ENCODE measurements at places on chromosomes 1 and 21.

DNA sequence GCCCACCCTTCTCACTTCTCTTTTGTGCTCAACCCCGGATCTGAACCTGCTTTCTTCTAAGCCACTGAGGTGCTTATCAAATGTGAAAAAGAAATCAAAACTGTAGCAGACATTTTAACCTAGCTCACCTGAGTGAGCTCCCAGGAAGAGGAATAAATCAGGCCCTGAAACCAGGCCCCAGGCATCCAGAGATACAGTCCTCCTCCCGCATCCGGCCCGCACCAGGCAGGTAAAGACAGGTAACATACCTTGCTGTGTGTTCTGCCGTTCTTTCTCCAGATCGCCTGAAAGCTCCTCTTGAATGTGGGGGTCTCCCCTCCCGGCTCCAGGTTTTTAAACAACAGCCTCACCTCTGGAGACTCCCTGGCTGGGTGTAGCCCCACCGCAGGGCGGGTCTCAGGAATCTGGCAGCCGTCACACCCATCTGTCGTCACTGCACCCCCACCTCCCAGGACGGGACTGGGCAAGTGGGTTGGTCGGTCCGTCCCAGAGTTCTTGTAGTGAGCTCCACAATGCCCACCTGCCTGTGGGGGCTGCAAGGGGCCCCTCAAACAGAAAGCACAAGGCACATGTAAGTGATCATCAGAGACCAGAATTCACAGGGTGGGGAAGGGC lies at the start of gene LAMB3:
LAMB3 (minus strand) TSS at position 305 of the 615 bp plus-strand sequence. CDS start 1,481 bp downstream, outside the sequence.
- no peak for DNase-seq

- DNase-seq = no peak
These were observed 189.4 kb downstream of the PBX1 start for GRCh38 chr1:164748253-164748899.

- no peak for DNase-seq
These were observed 15.9 kb downstream of the BMP8A start for GRCh38 chr1:39507230-39507928.

DNA sequence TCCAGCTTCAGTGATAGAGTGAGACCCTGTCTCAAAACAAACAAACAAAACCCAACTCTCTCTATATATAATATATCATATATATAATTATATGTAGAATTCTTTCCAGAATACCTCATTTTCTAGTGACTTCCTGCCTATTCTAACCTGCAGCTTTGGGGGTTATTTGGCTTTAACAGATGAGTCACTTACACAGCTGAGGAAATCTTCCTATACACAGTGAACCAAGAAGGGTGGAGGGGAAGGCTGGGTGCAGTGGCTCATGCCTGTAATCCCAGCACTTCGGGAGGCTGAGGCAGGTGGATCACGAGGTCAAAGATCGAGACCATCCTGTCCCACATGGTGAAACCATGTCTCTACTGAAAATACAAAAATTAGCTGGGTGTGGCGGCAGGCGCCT lies 9.2 kb downstream of the RAB29 start:
- DNase-seq = no peak

GRCh38 chr1:29425631-29426030 lies 189.3 kb downstream of the PTPRU start:
- no peak for DNase-seq

DNA sequence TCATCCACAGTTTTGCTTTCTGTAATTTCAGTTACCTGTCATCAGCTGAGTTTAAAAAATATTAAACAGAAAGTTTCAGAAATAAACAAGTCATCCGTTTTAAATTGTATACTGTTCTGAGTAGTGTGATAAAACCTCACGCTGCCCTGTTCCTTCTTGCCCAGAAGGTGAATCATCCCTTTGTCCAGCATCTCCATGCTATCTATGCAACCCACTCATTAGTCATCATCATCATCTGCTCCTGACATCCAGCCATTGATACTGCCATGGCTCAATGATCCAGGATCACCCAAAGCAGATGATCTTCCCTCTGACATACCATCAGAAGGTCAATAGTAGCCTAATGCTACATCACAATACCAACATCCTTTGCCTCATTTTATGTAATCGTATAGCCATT lies 198.3 kb downstream of the SLC44A5 start:
- DNase-seq = no peak

GRCh38 chr1:29299446-29299845 lies 63.1 kb downstream of the PTPRU start:
- DNase-seq = no peak

- no peak for DNase-seq
These were observed 15.7 kb downstream of the HSD11B1 start for GRCh38 chr1:209720326-209720725.

DNA sequence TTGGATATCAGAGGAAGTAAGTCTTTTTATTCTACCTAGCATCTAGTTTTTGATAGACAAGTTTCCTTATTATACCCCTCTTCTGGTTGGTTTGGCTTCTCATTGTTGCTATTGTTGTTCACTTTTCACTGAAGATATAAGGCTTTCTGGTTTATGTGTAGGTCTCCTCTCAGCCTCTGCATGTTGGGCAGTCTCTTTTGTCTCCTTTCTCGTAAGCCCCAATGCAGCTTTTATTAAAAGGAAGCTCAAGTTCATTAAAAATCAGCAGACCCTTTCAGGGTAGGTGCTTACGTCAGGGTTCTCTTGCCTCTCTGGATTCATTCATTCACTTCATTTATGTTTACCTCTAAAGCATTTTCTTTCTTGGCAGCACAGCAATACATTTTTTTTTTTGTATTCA lies 4.8 kb upstream of the DHX9 start:
- DNase-seq = no peak

DNA sequence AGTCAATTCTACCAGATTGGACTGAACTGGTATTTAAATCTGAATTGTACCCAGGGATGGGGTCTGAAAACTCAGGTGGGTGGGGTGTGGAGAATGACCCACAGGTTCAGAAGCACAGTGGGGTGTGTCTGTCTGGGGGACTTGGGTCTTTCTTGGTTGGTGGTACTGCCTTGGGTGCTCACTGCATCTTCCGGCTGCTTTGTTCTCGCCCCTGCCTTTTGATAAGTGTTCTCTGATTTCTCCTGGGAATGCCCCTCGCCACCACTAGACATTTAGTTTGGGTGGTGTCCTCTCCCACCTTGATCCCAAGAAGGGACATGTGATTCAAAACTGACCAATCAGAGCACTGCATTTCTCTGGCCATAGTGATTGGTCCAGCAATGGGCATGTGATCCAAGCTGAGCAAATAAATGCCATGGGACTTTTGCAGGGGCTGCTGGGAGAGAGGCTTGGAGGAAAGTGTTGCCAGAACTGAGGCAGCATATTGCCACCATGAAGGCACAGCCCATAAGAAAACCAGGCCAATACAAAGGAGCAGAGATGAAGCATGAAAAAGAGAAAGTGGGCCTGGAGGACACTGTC lies 270.5 kb downstream of the NPHP4 start:
- DNase-seq = no peak

DNA sequence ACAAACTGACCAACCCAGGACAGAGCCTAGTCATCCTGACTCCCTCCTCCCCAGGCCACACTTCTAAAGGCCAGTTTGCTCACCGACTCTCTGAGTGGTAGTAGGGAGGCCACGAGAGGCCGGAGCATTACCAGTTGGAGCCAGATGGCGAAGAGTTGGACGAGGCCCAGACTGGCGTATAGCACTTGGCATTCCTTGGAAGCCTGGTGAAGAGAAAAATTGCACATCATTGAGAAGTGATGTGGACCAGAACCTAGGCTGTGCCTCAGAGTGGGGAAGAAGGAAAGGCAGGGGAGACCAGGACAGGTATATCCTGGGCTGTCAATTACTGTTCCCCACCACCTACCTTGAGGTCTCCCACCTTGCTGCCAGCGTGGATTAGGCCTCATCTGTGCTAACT lies 12.2 kb downstream of the PABPC4 start:
- DNase-seq = no peak

DNA sequence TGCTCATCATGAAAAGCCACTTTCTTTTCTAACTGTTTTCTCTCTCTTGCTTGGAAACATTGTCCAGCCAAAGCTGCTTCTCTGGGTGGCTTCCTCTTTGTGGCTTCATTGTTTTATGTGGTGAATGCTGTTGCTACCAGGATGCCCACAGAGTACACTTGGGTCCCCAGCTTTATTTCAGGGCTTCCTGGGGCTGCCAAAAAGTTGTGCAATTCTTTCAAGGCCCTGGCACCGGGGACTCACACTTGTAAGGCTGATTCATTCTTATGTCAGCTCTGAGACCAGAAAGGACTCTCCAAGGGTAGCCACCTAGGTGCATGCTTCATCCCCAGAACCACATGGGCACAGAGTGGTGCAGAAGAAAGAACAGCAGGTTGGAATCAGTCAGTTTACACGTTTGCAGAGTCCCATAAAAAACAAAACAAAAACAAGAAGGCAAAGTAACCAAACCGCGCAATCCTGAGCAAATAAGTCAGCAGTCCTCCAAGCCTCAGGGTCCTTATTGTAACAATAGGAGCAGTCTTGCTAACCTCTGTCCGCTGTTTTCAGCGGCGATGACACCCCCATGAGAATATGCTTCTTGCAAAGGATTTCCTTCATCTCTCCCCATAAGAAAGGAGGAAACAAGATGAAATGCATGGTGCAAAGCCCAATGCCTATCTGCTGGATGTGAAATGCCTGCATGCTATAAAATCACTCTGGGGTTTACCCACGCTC lies 89.9 kb upstream of the SSX2IP start:
- DNase-seq = no peak

DNA sequence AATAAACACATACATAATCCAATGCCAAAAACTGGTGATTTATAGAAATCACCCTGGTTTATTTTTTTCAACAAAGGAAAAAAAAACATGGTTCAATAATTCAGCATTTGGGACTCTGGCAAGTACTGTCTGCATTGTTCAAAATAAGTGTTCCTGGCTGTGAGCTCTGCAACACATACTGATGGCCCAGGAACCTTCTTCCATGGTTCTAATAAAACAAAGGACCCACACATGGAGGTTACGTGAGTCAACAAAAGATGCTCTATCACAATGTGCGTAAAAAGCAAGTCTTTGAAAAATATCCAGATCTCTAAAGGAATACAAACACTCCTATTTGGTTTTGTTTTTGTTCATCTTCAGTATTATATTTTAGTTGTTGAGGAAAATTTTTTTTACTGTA lies 37.9 kb upstream of the C1orf198 start:
- no peak for DNase-seq

GRCh38 chr1:37793773-37794371 lies at the start of gene MANEAL:
TSS of gene MANEAL (plus strand) at chr1:37793847. CDS start at chr1:37794183, 336 bp downstream.
- DNase-seq = no peak

DNA sequence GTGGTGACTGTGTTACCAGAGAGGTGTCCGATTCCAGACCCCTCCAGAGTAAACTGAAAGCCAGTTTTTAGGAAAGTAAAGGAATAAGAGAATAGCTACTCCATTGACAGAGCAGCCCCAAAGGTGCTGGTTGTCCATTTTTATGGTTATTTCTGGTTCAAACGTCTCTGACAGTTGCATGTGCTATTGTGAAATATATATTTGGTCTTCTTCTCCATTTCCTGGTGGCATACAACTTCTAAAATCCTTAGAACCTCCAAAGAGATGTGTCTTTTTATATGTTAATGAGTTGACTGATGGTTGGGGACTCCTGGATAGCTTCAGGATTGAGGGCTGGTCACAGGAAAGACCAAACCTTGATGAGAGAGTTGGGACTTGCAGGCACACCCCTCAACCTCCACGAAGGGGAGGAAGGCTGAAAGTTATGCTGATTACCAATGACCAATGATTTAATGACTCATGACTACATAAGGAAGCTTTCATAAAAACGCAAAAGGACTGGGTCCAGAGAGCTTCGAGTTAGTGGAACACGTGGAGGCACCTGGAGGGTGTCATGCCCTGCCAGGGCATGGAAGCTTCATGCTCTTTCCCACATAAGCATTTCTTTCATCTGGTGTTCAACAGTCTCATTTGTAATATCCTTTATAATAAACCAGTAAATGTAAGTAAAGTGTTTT lies 100.7 kb downstream of the SLC16A1 start:
- DNase-seq = no peak

GRCh38 chr1:69492286-69492685 lies 75.4 kb upstream of the LRRC7 start:
- DNase-seq = no peak

- no peak for DNase-seq
These were observed 4.1 kb downstream of the SEMA4A start for GRCh38 chr1:156157506-156157905.

- no peak for DNase-seq
These were observed 143.3 kb downstream of the DENND1B start for GRCh38 chr1:197632005-197632404.

DNA sequence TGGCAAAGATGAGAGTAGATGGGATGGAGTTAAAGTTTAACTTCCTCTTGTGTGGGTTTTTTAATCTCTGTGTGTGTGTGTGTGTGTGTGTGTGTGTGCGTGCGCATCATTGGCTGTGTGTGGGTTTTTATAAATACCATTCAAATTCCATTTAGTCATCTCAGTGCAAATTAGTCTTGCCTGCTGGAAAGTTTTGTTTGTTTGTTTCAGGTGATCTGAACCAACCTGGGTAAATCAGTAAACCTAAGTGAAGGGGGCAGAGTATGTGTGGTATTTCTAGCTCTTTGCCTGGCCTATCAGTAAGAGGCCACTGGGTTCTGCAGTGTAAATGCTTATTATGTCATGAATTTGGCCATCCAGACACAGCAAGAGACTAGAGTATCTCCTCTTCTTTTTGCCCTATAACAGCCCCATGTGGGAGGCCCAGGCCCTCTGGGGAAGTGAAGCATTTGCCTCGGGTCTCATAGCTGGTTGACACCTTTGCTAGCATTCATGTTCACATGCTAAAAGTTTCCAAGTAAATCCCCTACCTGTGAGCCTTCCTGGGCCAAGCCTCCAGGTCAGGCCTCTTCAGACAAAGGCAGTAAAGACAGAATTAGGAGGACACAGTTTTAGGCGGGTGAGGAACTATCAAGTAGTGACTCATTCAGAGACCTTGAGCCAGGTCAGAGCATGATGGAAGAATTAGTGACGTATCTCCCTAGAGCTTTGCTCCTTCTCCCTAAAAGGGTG lies 14.7 kb downstream of the INTS3 start:
- no peak for DNase-seq

DNA sequence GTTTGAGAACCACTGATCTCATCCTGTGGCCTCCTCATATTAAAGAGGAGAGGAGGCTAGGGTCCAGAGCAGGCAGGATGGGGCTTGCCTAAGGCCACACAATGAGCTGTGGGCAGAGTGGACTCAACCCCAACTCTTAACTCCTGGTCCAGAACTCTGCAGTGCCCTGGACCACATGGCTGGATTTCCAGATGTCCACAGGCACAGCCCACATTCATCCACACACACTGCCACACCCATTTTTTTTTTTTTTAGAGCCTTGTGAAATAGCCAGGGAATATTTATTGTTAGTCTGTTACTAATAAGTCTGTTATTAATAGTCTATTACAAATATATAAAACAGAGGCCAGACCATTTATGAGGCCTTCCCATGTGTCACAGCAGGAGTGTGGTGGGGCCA lies 192.2 kb downstream of the TRABD2B start:
- no peak for DNase-seq

Data from stimulated activated CD8-positive, alpha-beta memory T cell treated with anti-CD3 and anti-CD28 coated beads, Interleukin-2, amount 100 ng/mL, for 1 hour (primary cell).